Adipocyte (in vitro differentiated cells): ENCODE measurements at places on chromosomes 12 and 14.
A peak's percentile ranks its signal among the peaks of the same experiment; 100 is the strongest.

GRCh38 chr12:67562513-67563287 lies 85.8 kb upstream of the DYRK2 start:
- DNase-seq, result no peak

DNA sequence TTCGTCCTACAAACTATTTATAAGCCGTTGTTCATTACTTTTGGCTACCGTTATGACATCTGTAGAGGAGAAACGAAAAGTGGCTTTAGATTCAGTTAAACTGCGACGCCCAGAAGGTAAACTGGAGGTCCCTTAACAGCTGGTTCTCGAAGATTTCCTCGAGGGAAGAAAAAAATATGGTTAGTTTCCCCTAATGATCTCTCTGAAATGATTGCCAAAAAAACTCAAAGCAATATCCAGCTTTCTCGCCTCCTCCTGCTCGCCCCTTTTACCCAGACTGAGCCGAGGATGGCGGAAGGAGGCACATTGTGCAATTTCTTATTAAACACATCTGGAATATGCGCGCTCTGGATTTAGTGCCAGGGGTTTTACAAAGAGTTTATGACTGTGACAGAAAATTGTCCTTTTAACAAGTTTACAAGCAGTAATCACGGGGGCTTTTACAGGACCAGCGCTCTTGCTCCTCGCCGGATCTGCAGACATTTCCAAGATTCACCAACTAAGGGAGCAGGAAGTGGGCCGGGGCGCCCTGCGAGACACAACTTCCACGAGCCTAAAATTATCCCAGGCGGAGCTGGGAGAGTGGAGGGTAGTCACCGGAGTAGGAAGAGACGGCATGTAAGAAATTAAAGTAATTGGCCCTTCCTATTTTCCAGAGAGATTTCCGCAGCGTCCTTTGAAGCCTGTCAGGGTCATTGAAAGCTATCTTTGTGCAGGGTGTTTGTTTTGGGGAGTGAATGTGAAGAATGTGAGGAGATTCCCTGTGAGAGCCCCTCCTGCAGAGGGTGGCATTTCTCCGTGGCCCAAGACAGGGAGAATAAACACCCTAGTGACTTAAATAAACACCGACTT lies 5.6 kb downstream of the SIX1 start:
- no peak for DNase-seq

- DNase-seq, result no peak
These were observed 218.8 kb downstream of the DPF3 start for GRCh38 chr14:72675126-72675525.

- no peak for DNase-seq
These were observed 5.6 kb downstream of the NECAP1 start for GRCh38 chr12:8087666-8088065.

- DNase-seq, result no peak
These were observed 7.8 kb downstream of the STX2 start for GRCh38 chr12:130831246-130831645.

DNA sequence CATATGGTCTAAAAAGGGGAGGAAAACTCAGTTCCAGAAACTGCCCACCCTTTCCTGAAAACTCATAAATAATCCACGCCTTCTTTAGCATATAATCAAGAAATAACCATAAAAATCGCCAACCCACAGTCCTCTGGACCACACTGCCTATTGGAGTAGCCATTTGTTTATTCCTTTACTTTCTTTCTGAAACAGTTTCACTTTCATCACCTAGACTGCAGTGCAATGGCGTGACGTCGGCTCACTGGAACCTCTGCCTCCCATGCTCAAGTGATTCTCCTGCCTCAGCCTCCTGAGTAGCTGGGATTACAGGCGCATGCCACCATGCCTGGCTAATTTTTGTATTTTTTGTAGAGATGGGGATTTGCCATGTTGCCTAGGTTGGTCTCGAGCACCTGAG lies 44.2 kb downstream of the CLMN start:
- DNase-seq, result no peak

DNA sequence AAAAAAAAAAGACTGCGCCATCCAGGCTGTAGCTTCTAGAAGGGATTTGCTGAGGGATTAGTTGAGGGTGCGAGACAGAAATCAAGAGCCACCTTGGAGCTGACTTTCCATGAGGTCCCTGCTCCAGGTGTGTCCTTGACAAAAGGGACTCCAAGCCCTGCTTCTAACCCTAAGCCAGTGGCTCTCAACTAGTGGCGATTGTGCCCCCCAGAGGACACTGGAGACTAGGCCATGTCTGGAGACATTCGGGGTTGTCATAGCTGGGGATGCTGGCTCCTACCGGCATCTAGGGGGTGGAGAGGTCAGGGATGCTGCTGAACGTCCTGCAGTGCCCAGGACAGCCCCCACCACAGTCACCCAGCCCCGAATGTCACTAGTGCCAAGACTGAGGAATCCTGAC lies 40.6 kb downstream of the SPRING1 start:
- no peak for DNase-seq

DNA sequence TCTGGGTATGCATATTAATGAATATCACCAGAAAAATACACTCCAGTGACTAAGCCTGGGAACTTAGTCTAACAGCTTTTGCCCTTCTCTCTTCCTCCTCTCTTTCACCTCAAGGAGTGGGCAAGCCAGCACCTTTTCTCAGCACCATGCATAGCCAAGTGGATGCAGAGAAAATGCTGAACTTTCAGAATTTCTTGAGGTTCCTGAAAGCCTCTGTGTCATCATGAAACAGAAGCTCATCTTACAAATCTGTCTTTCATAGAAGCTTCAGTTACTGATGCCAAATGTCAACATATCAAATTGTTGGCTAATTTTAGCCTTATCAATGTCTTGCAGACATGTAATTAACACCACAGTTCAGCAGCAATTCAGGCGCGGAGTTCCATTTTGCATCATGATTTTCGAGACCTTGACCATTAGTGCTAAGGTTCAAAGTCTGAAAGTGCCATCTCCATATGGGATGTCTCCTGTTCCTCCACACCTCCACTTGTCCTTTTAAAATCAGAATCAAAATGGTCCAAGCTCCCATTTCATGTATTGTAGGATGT lies 51.1 kb upstream of the RPH3A start:
- DNase-seq, result no peak

- peak; percentile 73 for DNase-seq
These were observed 17.8 kb upstream of the PDE3A start for GRCh38 chr12:20350495-20350894.

DNA sequence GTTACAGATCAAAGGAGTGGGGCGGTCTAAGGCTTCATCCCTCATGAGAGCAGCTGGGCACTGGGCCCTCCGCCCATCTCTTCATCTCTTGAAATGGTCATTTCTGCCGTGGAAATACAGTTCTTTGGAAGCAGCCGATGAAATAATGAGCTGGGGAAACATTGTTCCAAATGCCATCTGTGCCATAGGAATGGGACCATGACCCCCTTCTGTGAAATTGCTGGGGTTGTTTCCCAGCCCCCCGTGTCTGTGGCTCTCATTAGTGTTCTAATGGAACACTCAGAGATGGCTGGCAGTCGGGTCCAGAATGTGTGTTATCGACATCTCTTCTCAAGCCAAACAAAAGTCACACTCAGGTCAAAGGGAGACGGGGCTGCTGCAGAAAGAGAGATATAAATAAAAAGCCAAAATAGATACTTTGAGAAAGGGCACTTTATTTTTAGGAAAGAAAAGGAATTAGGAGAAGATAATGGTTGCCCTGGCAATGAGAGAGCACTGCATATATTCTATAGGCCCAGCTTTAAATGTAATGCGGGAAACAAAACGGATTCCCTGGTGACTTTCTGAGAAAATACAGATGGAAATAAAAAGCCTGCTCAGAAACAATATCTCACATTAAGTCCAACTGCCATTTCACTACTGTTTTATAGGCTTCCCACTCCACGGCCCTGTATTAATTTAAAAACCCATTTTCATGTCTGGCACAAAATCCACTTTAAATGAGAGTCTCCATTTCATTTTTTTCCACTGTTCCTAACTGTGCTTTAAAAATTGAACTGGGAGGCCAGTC lies 107.1 kb downstream of the TTC8 start:
- DNase-seq, result no peak

- no peak for DNase-seq
These were observed 186.6 kb downstream of the CALM1 start for GRCh38 chr14:90583427-90583826.

GRCh38 chr14:49306152-49306751 lies 279.9 kb downstream of the RPS29 start:
- peak; percentile 44 for DNase-seq

GRCh38 chr14:85085981-85086380 lies 444.0 kb upstream of the FLRT2 start:
- no peak for DNase-seq

GRCh38 chr12:83389237-83389996 lies 702.7 kb downstream of the TMTC2 start:
- no peak for DNase-seq

- no peak for DNase-seq
These were observed 186.4 kb downstream of the ANO6 start for GRCh38 chr12:45402288-45402687.

DNA sequence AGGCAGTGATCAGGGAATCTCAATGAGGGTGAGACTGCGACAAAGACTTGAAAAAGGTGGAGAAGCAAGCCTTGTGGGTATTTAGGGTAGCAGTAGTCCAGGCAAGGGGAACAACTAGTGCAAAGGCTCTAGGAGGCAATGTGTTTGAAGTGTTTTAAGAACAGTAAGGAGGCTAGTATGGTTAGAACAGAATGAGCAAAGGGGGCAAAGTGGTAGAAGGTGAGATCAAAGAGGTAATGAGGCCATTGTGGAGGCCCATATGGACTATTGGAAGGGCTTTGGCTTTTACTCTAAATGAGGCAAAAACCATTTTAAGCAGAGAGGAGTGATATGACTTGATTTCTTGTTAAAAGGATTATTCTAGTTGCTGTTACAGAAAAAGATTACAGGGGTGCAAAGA lies 16.8 kb downstream of the HIF1A start:
- no peak for DNase-seq

- DNase-seq, result no peak
These were observed 359.6 kb upstream of the DIO2 start for GRCh38 chr14:80570930-80571298.

GRCh38 chr12:1093166-1093751 lies 102.2 kb downstream of the ERC1 start:
- peak; percentile 82 for DNase-seq

DNA sequence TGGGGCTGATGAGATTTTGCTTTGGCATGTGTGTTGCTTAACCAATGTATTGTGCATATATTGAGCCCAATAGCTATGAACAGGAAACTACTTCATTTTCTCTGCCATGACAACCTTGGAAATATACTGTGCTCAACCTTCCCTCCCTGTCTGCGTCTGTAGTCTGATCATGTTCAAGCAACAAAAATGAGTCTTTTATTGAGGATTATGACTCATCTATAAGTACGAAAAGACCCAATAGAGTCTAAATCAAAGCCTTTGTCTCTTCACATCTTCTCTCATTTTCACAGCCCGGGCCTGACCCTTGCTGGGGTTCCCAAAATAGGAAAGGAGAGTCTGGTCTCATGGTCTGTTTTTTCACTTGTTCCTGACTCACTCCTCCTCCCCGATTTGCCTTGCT lies 158.2 kb downstream of the CAND1 start:
- no peak for DNase-seq

DNA sequence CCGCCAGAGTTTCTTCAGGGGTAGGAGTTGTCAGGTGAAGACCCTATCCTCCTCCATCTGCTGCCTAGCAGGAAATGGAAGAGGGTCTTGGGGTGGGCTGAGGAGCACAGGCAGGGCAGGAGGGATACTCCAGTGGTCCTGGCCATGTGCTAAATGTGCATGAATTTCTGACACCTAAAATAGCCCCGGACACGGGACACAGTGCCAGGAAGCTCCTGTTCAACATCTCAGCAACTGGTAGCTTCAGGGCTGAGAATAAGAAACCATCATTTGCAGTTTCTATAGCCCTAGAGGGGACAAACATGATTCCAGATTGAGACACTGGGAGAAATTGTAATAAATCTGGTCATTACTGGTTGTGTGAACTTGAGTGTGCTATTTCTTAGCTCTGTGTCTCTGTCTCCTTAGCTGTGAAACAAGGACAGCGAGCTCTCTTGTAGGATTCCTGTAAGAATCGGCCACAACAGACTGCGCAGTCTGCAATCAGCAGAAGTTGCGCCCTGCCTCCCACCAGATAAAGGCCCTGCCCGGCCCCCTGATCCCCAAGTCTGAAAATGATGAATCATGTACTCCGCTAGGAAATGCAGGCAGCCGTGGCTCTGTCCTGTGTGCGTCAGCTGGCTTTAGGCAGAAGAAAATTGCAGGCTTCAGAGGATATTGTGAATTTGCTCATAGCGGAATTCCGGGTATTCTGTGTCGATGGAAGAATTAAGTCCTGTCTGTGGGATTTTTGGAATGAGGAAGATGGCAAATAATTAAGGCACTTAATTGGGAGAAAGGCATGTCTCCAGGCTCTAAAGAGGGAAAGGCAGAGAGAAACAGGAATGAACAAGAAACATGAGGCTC lies 35.2 kb upstream of the MEG3 start:
- DNase-seq, result peak; percentile 86

- DNase-seq, result no peak
These were observed 93.5 kb upstream of the FOXG1 start for GRCh38 chr14:28673056-28673455.

- no peak for DNase-seq
These were observed 264.3 kb upstream of the GARIN6 start for GRCh38 chr12:99383258-99383657.
